ENCODE measurements at places on chromosomes 1 and 21.

GRCh38 chr1:233261206-233261605 is 34.3 kb downstream of the PCNX2 start:
- DNase-seq = no peak

GRCh38 chr1:179231923-179232322 is 2.4 kb upstream of the ABL2 start:
- no peak for DNase-seq

DNA sequence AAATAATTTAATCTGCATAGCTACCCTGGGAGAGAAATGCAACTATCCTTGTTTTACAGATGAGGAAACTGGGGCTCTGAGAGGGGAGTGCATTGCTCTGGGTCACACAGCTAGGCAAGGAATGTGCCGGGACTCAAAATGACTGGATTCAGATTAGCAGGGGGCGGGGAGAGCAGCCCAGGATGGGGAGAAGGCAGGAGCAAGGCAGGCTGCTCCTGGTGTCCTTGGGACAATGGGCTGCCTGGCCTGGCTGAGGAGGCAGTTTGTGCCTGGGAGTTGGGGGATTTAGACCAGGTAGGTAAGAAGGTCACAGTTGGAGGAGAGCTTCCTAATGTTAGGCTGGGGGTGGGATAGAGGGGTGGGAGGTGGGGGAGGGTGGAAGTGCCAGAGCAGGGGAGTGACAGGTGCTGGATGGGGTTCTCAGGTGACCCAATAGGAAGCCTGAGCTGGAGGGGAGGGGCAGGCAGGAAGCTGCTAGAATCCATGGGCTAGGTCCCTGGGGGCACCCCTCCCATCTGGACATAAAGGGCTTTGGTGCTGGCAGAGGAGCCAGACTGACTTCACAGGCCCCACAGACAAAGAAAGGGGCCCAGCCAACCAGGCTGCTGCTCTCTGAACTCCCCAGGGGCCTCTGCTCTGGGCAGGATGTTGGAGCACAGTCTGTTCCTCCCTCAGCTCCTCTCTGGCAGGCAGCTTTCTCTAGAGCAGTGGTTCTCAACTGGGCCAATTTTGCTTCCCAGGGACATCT is 29.0 kb downstream of the TRIM62 start:
- no peak for DNase-seq

GRCh38 chr1:77672374-77672773 is 10.1 kb downstream of the ZZZ3 start:
- DNase-seq = no peak

- no peak for DNase-seq
Observed at GRCh38 chr1:202571719-202572339, 138.4 kb downstream of the SYT2 start.

- DNase-seq = no peak
Observed at GRCh38 chr1:14996133-14997050, 157.2 kb upstream of the TMEM51 start.

GRCh38 chr1:169943963-169944526 is 50.3 kb upstream of the SCYL3 start:
- no peak for DNase-seq

GRCh38 chr1:12021616-12022015 is 2.3 kb downstream of the MIIP start:
- DNase-seq = no peak

DNA sequence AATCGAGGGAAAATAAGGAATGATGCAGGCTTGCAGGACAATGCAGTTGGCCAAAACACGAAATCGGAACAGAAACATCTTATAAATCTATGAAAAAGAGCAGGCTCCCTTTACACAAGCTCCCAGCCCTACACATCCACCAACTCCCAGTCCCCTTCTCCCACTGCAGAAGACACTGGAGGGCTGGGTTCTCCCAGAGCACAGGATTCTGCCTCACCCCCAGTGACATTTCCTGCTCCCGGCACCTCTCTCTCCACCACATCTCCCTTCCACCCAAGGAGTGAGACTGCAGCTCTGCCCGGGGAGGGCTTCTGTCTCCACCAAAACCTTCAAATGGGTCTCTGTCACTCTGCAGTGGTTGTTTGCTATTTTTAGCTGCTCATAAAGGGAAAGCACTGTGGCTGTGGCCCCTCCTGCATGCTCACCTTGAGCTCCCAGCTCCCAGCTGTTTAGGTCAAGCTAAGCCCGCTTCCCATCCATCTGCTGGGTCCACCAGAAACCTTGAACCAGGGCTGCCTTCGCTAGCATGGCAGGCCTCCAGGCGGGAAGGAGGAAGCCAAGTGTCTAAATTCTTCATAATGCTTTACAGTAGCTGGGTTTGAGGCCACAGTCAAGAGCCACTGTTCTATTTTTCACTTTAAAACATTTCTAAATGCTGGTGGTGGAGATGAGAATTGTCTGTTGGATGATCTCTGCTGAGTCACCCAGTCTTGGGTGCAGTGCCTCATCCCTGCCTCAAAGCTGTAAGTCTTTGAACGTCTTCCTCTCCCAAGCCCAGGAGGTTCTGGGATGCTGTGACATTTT is 3.3 kb upstream of the C2CD2 start:
- no peak for DNase-seq

DNA sequence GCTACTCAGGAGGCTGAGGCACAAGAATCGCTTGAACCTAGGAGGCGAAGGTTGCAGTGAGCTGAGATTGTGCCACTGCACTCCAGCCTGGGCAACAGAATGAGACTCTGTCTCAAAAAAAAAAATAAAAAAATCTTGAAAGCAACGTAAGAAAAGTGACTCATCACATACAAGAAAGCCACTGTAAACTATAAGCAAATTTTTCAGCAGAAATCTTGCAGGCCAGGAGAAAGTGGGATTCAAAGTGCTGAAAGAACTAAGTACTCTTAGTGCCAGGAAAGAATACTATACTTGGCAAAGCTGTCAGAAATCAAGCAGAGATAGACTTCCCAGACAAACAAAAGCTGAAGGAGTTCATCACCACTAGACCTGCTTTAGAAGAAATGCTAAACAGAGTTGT is 4.4 kb upstream of the HMGN1 start:
- DNase-seq = no peak

DNA sequence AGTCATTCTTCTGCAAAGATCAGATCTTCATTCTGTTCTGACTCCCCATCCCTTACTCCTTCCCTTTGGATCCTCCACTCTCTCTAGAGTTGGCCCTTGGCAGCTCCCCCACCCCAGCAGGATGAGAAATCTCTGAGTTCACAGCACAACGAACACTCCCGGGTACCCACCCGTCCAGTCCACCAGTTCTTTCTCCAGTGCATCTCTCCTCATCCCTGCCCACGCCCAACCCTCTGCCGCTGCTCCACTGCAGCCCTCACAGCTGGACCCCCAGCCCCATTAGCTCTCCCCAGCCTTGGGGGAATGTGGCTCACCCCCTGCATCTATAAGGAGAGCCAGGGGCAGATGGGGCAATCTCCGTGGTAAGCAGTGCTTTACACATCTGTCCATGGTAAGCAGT is 125.7 kb downstream of the MATN1 start:
- no peak for DNase-seq

GRCh38 chr1:14112613-14113012 is 412.6 kb downstream of the PRDM2 start:
- no peak for DNase-seq

- no peak for DNase-seq
Observed at GRCh38 chr21:26554365-26554764, 18.7 kb downstream of the CYYR1 start.

DNA sequence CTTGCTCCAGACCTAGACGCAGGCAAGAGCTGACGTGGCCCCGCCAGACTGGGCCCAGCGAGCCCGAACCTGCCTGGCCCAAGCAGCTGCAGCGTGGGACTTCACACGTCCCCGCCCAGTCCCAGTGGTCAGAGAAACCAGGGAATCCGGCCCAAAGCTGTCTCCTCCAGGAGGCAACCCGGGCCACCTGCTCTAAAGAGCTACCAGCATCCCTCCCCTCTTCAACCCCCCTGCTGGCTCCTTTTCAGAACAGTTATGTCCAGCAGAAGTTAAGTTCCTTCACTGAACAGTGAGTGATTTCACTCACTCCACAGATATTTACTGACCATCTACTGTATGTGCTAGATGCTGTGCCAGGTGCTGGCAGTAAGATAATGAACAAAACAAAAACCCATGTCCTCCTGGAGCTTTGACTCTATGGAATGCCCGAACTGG is 2.1 kb upstream of the EFNA1 start:
- no peak for DNase-seq

GRCh38 chr1:196438329-196438728 is 169.9 kb downstream of the KCNT2 start:
- no peak for DNase-seq

DNA sequence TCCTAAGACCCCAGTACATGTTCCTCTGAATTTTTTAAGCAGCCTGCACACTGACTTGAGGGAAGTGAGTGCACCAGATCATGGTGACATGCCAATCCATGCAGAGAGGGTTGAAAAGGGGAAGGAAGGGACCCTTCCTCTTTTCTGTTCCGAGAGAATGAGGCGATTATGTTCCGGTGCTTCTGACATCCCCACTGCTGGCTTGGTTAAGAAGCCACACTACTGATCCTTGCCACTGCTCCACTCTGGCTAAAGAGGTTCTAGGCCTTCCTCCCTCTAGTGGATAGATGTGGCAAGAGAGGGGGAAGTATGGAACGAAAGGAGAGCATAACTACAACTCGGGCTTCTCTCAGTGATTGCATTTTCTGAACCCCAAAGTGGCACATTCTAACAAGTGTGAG is 1.8 kb upstream of the CYB5R1 start:
- DNase-seq = no peak

DNA sequence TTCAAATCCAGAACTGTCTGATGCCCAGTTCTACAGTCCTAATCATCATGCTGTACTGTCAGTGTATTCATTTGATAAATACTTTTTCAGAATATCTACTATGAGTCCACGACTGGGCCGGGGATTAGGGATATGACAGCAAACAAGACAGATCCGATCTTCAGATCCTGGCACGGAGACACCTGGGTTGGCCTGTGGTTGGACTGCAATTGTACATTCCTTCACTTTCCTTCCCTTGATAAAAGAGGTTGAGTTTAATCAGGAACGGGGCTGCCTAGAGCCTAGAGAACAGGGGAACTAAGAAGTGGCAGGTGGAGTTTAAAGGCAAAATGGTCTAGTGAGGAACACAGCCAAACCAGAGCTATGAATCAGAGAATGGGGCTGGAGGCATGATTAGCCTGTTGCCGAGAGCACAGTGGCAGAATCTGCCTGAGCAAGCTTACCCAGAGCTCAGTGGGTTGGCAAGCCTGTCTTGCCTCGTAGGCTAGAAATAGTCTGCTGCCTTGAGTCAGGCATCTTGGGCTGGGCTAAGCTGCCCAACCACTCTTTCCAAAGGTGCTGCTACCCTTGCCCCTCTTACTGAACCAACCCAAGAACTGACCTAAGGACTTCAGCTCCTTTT is 38.1 kb upstream of the PTCH2 start:
- DNase-seq = no peak

GRCh38 chr1:10615332-10615731 is 140.6 kb downstream of the PEX14 start:
- no peak for DNase-seq

- no peak for DNase-seq
Observed at GRCh38 chr1:245091818-245092637, 62.8 kb upstream of the KIF26B start.

DNA sequence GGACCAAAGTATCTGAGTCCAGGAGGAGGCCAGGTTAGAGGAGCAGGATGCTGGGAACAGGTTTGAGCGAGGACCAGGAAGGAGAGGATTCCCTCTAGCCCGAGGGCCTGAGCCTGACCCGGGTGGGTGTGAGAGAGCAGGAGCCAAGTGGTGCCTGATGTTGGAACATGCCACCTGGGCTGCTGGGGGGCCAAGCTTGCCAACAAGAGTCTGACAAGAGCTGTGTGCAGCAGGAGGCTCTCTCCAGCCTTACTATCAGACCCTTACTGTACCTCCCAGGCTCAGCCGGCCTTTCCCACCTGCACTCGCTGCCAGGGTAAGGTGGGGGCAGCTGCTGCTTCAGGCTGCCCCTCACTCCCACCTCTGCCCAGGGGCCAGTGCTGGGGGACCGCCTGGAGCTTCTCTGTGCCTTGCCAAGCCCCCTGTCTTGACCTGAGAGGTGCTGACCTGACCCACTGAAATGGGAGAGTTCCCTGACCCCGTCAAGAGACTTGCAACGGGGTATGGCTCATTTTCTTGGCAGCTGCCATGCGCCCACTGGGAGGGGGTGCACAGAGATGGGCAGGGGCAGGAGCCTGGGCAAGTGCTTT is 159.6 kb upstream of the VAMP3 start:
- DNase-seq = no peak

- no peak for DNase-seq
Observed at GRCh38 chr1:40389871-40390560, 16.5 kb downstream of the SMAP2 start.

GRCh38 chr21:33374450-33375096 is 28.6 kb upstream of the IFNGR2 start:
- no peak for DNase-seq

DNA sequence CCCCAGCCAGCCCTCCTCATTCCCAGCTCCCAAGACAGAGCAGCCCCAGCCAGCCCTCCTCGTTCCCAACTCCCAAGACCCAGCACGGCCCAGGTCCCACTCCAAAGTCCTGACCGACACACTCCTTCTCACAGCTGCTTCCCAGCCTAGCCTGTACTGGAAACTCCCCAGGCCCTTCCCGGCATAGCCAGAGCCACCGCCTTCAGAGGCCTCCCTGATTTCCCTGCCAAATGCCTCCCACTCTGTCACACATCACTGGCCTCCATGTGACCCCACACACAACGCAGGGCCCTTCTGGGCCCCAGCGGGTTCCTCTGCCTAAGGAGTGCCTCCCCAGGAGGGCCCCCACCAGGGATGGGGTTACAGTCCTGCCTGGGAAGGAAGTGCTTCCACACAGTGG is 2.8 kb downstream of the UBE2J2 start:
- DNase-seq = no peak

DNA sequence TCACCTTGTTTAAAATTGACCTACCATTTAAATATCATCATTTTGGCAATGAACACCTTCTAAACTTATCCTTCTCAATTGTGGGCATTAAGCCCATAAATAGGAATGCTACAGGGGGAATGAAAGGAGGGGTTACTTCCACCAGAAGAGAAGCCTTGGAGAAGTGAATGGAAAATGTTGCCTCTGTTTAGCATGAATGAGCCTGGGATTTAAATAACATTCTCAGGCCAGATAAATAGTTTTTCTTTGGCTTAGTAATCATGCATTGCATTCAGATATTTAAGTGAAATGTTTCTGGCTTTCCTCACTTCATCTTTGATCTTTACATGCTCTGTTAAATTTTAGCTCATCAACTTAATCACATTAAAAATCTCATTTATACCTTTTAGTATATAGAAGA is 284.3 kb upstream of the FMN2 start:
- DNase-seq = no peak

- DNase-seq = no peak
Observed at GRCh38 chr21:21481239-21481638, 483.0 kb downstream of the NCAM2 start.

DNA sequence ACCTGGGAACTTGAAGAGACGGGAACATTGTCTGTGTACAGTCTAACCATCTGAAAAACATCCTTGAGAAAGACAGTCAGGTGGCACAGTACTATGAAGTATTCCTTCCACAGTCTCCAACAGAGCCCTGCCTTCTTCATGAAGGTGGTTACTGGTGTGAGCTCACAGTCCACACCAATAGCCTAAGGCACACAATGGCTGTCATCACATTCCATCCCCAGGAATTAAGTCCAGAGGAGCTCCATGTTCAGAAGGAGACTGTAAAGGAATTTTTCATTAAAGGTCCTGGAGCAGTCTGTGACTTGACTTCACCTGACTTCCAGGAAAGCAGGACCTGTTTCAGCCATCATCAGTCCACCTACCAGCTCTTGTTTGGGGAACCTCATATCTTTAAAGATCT is 180.2 kb downstream of the C1orf21 start:
- no peak for DNase-seq

- no peak for DNase-seq
Observed at GRCh38 chr1:240906477-240906876, 294.5 kb upstream of the GREM2 start.

GRCh38 chr1:4773226-4773625 is 118.8 kb downstream of the AJAP1 start:
- no peak for DNase-seq

Measured in stimulated activated CD8-positive, alpha-beta memory T cell treated with anti-CD3 and anti-CD28 coated beads, Interleukin-4, amount 100 ng/mL, for 1 hour (primary cell).